ENCODE measurements at places on chromosomes 11 and 22.

GRCh38 chr11:33915526-33915925, 23.6 kb upstream of the LMO2 start:
- DNase-seq: no peak

GRCh38 chr22:39306456-39307361, 12.7 kb downstream of the RPL3 start:
- no peak for DNase-seq

DNA sequence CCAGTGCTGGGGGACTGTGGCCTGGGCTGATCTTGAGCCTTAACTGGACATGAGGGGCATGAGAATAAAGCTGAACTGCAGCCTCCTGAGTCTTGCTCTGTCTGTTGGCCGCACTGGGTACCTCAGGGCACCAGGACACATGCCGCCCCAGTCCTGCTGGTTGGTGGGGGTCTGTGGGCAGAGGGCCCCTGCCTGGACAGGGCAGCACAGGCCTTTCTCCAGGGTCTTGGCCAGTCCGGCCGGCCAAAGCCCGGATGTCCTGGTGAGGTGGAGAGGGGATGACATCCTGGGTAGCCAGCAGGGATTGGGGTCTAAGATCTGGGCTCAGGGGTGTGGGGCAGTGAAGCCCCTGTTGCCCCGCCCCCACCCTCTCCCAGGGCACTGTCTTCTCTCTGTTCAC, 1.5 kb upstream of the RPS6KA4 start:
- no peak for DNase-seq

GRCh38 chr11:95989076-95989605, 65.2 kb upstream of the MTMR2 start:
- no peak for DNase-seq

DNA sequence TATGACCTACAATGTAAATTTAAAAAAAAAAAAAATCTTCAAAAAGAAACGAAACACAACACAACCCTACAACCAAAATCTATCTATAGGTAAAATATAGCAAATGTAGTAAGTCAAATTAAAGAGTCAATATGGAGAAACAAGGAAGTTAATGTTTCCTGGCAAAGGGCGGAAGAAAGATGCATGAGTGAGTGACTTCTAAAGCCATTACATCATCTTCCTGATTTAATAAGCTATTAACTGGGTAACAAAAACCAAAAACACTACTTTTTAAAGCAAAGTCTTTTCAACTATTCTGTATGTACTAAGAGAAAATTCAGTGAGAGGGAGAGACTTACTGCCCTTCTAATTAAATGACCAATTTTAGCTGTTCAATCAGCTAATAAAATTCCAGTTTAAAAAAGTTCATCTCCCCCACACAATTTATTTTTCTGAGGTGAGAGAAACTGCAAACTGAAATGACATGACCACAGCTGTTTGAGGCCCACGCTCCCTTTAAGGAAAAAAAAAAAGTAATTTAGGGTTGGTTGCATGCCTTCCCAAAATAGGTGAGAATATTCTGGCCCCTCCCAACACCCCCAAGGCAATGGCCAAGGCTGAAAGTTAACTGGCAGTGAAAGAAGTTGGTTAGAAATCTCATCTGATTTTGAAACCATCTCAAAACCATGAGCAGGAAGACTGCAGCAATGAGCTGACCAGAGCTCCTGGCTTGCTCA, 5.9 kb downstream of the SF1 start:
- no peak for DNase-seq

Data from HuH-7.5 (cell line).